ENCODE measurements at places on chromosomes 13 and 19.

- DNase-seq = no peak
Measured at GRCh38 chr13:27186295-27186694, 14.7 kb upstream of the USP12 start.

DNA sequence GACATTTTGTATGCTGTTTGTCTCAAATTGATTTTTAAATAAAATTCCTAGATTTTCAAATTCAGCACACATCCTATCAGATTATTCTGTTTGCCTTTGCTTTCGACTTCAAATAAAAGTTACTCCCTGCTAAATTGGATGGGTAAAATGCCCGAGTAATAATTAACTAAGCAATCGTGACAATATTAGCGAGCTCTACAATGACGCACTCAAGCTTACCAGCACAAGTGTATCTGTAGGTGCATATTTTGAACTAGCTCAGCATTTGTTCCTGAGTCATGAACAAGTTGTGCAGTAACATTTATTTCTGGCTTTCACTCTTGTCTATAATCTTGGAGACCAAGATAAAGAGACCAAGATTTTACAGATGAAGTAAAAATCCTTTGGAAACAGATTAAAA lies 113.4 kb downstream of the UBL3 start:
- DNase-seq = no peak

DNA sequence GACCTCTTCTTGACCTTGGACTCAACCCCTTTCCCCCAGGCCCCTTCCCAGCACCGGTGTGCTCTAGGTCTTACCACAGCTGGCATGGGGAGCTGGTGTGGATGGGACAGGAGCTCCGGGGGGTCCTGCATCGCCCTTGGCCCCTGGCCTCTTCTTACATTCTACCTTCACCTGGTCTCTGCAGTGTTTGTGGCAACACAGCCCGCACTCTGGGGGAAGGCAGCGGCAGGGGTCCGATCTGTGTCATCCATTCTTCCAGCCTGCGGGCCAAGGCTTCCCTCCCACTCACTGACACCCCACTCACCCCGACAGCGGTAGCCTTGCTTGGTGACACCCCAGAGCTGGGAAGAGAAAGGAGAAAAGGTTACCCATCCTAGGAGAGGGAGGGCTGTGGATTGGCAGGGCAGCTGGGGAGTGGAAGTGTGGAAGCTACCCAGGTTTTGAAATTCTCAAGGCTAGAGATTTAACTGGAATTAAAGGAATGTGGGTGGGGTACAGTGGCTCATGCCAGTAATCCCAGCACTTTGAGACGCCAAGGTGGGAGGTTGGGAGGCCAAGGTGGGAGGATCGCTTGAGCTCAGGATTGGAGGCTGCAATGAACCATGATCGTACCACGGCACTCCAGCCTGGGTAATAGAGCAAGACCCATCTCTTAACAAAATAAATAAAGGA lies 8.3 kb downstream of the FAM98C start:
- DNase-seq = no peak

GRCh38 chr13:71864094-71864985 lies 2.7 kb downstream of the DACH1 start:
- peak; percentile 10 for DNase-seq

DNA sequence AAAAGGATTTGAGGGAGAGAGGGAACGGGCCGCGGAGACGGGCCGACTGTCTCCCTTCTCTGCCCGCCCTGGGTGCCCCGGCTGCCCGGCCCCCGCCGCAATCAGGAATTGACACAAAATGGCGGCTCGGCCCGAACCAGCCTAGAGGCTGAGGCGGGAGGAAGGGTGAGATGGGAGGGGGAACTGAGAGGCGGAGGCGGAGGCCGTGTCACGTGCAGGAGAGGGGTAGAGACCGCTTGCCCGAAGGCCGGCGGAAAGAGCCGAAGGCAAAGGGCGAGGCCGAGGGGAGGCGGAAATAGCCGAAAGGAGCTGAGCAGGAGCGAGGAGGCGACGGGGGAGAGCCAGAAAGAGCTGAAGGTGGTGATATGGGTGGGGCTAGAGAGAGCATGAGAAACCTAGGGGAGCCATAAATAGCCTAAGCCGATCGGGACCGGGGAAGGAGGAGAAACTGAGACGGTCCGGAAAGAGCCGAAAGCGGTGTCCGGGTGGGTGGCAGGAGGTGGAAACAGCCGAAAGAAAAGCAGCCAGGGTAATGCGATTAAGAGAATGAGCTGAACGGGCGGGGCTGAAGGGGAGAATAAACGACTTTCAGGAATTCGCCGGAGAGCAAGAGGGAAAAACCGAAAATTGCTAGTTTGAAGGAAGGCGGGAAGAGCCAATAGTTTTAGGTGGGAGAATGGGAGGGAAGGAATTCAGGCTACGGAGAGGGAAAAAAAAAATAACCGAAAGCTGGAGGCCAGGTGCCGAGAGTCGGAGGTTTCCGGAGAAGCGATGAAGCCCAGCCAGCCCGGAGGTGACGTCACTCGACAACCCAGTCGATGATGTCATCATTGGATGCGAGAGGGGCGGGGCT lies at the start of gene ZC3H4:
Gene ZC3H4, minus strand, starts transcription at position 780 of the 853 bp plus-strand sequence. CDS start 1,192 bp downstream, outside the sequence.
- peak; percentile 99 for DNase-seq

GRCh38 chr13:40478775-40479174 lies 187.7 kb downstream of the FOXO1 start:
- no peak for DNase-seq

DNA sequence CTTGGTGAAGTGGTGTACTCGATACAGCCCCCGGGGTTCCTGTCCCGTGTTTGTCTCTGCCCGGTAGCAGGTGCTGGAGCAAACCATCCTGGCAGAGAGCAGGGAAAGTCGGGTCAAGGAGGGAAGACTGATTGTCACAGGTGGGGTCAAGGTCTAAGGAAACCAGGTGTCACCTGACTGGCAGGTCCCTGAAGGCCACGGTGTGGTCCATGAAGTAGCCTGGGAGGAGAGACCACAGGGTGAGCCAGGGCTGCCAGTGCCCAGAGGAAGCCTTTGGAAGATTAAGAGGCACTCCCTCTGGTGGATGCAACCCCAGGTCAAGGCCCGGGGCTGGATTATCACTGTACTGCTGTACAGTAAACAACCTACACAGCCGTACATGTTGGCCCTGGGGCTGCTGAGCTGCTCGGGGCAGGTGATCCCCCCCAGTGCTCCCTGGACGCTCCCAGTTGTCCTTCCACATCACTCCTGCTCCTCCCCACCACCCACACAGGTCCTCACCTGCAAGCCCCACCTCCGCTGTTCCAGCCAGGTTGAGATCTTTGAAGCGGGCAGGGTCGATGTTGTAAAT lies 6.0 kb upstream of the CCER2 start:
- DNase-seq = no peak

DNA sequence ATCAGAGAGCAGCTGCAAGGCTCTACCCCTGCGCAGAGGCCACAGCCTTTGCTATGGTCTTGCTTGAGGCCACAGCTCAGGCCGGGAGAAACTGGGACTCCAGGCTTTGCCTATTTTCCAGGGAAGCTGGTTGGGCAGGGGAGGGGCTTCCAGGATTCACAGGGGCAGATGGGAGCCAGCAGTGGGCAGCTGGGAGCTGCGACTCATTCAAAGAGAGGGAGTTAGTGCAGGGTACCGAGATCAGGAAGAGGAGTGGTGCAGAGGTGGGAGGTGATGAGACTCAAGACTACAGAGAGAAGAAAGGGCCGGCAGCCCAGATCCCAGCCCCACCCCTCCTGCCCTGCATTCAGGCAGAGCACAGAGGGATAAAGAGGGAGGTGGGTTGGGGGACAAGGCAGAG lies 12.1 kb downstream of the ADGRE5 start:
- DNase-seq = no peak

- no peak for DNase-seq
Measured at GRCh38 chr13:112768795-112769481, 79.1 kb downstream of the ATP11A start.

DNA sequence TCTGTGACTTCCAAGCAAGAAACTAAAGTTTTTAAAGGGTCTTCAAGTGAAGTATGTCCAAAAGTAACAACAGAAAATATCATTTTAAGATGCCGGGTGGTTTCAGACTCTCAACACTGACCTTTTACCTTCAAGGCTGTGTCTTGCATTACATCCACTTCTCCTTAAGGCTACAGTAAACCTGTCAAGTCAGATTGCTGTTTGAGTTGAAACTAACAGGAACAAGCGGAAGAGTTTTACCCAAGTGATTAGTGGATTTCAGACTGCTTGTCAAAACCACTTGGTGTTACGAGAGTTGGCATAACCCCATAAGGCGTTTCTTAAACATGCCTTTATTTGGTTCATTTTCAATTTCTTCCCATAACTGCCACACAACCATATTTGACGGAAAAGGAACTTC lies 283.1 kb downstream of the DCT start:
- DNase-seq = no peak

- DNase-seq = peak; percentile 4
Measured at GRCh38 chr13:84446972-84447639, 564.8 kb upstream of the SLITRK1 start.

GRCh38 chr13:77810430-77810829 lies 108.2 kb downstream of the EDNRB start:
- DNase-seq = no peak

DNA sequence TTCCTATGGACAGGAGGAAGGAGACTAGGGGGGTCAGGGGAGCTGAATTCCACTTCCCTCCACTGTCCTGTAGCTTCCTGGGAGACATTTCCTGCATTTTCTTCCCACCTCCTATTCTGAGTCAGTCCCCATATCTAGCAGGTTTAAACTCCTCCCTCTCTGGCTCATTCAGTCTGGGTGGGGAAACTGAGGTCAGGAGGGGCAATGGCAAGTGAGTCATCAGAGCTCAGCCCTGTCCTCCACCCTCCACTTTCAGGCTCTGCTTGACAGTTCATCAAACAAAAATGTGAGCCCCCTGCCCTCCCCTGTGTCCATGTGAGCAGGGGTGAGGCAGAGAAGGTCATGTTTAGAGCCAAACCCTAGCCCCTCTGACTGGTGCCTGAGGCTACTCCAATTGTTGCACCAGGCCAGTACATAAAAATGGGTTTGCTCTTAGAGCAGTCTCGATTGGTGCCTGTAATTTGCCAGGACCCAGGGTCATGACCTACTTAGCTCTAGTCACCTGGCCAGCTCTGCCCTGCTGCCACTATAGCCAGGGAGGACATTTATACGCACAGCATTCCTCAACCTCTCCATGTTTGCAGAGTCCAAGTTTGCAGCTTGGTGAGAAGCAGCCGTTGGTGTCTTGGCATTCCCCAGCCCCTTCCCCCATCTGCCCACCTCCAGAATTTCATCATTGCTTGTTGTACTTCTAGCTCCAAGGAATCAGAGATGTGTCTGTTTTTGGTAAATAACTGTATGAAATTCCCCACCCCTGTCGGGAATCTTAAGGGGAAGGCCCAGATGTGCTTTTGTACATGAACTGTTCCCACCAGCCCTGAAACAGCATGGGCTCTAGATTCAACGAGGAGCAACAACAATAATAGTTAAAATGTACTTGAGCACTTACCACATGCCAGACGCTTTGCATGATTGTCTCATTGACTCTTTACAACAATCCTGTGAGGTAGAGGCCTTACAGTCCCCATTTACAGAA lies 20.7 kb downstream of the SAMD4B start:
- DNase-seq = no peak

- no peak for DNase-seq
Measured at GRCh38 chr13:49185264-49185663, 34.9 kb upstream of the MLNR start.

DNA sequence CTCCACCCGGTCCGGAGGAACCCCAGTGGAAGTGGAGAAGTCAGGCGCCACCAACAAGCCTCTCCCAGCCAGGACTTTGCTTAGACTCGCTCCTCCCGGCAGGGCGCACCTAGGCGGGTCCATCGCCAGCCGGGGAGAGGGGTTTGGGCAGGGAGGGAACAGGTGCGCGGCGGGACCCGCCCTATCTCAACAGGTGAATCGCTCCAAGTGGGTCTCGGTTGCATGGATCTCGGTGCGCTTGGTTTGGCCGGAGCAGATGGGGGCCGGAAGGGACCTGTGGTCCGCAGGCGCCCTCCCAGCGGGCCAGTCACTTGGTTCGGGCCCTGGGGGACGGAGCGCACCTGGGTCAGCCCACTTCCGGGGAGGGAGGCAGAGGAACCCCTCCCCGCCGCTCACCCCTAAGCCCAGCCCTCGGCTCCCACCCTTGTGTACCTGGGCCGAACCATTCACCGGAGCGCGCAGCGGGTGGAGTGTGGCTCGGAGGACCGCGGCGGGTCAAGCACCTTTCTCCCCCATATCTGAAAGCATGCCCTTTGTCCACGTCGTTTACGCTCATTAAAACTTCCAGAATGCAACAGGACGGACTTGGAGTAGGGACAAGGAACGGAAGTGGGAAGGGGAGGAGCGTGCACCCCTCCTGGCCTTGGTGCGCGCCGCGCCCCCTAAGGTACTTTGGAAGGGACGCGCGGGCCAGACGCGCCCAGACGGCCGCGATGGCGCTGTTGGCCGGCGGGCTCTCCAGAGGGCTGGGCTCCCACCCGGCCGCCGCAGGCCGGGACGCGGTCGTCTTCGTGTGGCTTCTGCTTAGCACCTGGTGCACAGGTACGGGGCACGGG lies at the start of gene LSR:
Gene LSR, plus strand, starts transcription at position 693 of the 836 bp plus-strand sequence. Its CDS starts 21 bp downstream, at position 714.
- peak; percentile 91 for DNase-seq

DNA sequence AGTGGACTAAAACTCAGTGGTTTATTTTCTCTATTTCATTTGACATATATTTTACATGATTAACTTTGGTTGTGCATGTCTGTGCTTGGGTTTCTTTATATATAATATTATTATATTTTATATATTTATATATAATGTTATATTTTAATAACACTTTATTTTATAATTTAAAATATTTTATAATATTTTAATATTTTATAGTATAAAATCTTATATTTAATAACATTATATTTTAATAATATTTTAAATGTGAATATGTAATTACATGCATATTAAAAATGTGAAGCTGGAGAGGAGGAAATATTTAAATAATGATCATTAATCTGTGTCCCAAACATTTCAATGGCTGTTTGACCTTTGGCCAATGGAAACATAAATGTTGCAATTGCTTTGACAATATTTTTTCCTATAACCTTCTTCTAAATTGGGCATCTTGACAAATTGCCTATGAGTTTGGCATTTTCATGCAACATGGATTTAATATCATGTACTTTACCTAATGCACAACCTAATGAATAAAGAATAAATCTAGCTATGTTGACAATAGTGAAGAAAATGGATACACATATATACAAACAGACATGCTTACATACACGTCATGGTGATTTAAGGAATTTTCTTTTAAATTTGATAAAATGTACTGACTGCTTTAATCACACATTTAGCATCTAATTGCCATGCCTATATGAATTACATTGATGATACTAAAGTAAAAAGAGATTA lies 607.1 kb downstream of the SLITRK6 start:
- no peak for DNase-seq

DNA sequence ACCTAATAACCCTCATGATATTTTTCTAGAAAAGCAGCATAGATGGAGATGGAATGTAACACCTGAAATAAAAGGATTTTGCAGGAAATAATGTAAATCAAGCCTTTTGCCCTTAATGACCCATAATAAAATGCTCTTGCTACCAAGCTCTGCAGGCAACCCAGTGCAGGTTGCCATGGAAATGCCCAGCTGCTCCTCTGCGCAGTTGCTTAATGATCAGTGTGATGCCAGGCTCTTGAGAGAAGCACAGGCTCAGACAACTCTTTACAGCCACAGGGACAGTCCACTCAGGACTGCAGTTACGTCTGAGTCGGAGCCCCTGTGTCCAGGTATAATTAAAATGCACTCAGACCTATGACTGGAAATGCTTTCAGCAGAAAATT lies 165.5 kb downstream of the LACC1 start:
- DNase-seq = peak; percentile 24
